Stimulated activated CD4-positive, alpha-beta T cell treated with anti-CD3 and anti-CD28 coated beads, Interleukin-15, amount 100 ng/mL, for 1 hour (primary cell): ENCODE measurements at places on chromosomes 2 and 18.

GRCh38 chr18:8045884-8046281 lies 478.8 kb downstream of the PTPRM start:
- peak; percentile 5 for DNase-seq

- no peak for DNase-seq
These were observed 1583.2 kb downstream of the SUCLG1 start for GRCh38 chr2:82875858-82876257.

DNA sequence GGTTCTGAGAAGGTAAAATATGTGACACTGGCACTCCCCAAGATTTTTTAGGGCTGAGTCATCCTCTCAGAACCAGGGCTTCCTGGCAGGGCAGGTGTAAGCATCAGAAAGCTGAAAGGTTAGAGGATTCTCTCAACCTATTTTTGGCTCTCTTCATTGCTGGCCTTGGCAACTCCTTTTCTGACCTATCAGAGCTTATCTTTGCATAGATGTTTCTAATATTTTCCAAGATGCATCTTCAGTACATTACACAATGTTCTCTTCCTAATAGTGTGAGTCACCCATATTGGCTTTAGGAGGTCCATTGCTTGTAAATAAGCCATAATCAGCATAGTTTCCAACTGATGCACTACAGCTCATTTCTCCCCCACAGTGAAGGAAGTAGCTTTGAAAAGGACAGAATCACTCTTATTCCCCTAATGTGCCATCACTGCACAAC lies 2008.4 kb upstream of the PIK3C3 start:
- DNase-seq = no peak

DNA sequence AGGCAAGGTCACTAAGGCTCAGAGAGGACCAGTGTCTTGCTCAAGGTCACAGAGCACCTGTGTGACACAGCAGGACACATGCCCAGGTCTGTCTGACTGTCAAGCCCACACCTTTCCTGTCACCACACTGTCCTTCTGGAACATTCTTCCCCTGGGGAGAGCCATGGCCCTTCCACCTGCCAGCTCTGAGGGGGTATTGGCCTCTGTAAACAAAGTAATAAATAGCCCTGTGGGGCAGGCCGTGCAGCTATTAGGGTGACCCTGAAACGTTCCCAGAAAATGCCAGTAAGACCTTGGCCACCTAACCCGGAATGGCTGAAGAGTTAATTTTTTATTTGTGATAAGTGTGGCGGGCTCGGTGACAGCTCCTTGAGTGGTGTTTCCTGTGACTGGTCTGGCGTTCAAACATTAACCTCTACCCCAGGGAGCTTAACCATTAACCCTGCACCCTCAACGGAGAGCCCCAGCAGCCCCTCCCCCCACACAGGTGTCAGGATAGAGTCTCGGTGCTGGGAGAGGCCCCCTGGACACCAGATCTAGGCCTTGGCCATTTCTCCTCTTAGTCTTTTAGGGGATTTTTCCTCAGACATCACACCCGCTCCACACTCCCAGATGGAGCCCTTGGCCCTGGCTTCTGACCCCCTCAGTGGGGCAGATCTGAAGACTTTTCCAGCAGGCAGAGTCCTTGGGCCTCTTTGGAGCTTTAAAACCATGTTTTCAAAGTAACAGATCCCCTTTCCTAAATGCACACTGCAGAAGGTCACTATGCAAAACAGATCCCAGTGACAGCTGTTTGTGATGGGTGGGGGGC lies 36.6 kb downstream of the SCTR start:
- DNase-seq = no peak

GRCh38 chr2:172100080-172100934 lies 2.4 kb downstream of the DLX2 start:
- no peak for DNase-seq

- no peak for DNase-seq
These were observed 114.1 kb downstream of the RIF1 start for GRCh38 chr2:151523850-151524249.

GRCh38 chr2:150520887-150521664 lies 33.6 kb upstream of the RND3 start:
- no peak for DNase-seq

GRCh38 chr2:97660775-97661389 lies 3.0 kb downstream of the ACTR1B start:
- no peak for DNase-seq

DNA sequence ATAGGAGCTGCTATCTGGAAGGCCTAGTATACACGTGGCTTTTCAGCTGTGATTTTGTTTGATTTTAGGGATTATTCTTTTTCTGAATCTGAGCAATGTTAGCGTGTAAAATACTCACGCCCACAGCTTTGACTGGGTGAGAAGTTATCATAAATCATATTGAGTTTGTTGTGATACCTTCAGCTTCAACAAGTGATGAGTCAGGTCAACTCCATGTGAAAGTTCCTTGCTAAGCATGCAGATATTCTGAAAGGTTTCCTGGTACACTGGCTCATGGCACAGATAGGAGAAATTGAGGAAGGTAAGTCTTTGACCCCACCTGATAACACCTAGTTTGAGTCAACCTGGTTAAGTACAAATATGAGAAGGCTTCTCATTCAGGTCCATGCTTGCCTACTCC lies at the start of gene GKN1:
GKN1 (plus strand) TSS at position 386 of the 400 bp plus-strand sequence. CDS start 42 bp downstream, outside the sequence.
- DNase-seq = no peak

DNA sequence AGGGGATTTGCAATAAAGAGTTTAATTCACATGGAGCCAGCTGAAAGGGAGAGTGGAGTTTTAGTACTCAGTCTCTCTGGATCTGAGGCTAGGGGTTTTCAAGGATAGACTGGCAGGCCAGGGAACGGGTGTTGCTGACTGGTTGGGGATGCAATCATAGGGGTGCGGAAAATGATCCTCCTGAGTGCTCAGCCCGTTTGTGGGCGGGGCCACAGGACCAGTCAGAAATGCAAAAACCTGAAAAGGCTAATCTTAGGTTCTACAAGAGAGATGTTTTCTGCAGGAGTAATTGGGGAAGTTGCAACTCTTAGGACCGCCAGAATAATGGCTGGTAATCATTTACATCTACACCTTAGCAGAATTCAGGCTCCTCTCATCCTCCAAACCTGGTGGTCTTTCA lies 2.5 kb downstream of the NFU1 start:
- no peak for DNase-seq

DNA sequence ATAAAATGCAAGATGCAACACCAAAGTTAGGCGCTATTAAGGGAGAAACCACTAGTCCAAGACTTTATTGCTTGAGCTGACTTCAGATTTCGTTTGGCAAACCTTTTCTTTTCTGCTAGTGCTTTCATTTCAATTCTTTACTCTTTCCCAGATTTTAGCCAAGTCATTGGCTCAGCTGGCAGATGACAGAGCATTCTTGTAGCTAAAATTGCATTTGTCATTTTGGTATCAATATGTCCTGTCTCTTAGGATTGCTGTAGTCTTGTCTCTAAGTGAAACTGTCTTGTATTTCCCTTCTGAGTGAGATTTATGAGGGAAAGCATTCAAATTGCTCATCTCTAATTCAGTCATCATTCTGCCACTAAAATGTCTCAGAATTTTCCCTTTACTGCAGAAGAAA lies 335.1 kb downstream of the METTL4 start:
- DNase-seq = no peak

DNA sequence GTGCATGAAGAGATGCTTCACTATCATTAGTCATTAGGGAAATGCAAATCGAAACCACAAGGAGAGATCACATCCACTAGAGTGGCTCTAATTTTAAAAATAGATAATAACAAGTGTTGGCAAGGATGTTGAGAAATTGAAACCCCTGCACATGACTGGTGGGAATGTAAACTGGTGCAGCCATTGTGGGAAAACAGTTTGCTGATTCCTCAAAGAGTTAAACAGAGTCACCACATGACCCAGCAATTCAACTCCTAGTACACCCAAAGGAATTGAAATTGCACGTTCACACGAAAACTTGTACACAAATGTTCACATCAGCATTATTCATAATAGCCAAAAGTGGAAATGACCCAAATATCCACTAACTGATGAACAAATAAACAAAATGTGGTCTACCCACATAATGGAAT lies 179.5 kb downstream of the BCL2 start:
- no peak for DNase-seq

DNA sequence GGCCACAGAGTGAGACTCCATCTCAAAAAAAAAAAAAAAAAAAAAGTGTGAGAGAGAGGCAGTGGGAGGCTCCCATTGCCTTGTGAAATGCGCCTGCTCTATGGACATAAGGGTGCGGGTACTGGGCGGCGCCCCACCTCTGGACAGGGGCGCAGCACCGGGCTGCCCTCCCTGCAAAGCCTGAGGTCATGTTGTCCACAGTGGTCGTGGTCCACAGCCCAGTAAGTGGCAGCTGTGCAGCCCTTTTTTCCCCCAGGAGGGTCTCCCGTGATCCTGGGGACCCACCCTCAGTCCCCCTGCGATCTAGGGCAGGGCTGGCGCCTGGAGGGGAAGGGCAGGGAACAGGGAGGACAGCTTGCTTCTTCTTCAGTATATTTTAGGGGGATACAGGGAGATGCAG lies 37.8 kb downstream of the LPIN1 start:
- DNase-seq = no peak

- DNase-seq = no peak
These were observed 628 bp upstream of the ZFAND2B start for GRCh38 chr2:219205981-219206327.

- DNase-seq = no peak
These were observed 297.6 kb downstream of the CDCA7 start for GRCh38 chr2:173652311-173652710.

- DNase-seq = no peak
These were observed 238.7 kb downstream of the SH3RF3 start for GRCh38 chr2:109367683-109368082.

DNA sequence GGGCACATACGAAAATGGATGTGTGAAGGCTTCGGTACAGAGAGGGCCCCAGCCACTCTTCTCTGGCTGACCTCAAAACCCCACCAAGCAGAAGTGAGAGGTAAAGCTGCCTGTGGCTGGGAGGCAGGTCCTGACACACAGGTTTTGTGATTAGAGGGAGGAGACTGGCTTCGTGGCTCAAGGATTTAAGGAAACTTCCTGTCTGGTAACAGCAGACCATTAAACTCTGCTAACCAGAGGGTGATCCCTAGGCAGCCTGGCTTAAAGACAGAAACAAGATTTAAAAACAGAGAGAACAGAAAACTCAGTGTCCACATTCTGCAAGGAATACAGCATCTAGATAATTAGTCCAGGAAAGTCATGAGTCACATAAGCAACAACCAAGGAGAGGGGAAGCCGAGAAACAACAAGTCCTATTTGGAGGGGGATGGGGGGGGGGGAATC lies 101.9 kb downstream of the NFATC1 start:
- no peak for DNase-seq

DNA sequence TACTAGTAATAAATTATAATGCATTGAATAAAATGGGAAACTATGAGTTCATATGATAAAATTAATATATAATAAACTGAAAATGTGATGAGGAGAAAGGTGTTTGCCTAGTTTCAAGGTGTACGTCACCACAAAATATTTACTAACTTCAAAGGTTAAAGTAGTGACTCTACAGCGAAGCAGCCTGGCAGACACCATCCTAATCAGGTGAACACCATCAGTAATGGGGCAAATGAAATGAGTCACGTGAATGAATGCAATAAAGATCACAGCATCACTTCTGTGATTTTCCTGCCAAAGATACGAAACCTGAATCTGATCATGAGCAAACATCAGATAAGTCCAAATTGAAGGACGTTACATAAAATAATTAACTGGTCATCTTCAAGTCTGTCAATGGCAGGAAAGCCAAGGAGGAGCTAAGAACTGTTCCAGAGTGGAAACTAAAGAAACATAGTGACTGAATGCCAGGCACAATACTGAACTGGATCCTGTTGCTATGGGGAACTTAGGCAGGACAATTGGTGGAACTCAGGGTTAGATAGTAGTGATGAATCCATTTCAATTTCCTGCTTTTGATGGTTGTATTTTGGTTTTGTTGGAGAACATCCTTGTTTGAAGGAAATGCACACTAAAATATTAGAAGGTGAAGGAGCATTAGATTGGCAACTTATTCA lies 12.1 kb upstream of the NOSTRIN start:
- DNase-seq = no peak

DNA sequence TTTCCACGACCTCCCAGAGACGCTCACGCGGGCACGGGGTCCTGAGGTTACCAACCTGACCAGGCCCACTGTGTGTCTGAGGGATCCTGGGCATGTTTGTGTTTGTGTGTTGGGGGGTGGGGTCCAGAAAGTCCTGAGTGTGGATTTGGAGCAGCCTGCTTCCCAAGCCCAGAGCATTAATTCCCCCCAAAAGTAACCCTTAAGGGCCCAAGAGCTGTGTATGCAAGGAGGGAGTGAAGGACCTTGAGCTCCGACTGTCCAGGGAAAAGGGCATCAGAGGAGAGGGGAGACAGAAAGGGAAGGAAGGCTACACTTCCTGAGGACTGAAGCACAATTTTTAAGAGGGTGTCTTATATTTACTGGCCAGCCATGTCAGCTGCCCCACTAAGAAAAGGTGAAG lies 5.2 kb upstream of the SIX3 start:
- DNase-seq = no peak

- no peak for DNase-seq
These were observed 17.6 kb downstream of the FBXO11 start for GRCh38 chr2:47888581-47889280.

DNA sequence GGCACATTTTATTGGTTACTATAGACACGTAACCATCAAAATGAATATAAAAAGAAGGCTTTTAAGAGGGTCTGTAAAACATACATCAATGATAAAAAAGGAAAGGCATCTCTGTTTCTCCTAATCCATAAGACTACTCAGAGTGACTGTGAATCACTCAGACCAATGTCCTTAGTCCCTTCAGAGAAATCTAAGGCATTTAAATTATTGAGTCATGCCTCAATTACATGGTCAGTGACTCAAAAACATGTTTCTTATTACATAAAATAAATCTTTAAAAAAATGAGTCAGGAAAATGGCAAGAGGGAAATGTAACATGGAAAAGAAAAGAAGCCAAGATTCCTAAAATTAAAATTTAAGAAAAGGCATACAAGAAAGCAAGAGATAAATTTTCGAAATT lies 146.6 kb downstream of the ERBB4 start:
- DNase-seq = no peak

GRCh38 chr2:236434593-236434992 lies 135.0 kb upstream of the ACKR3 start:
- no peak for DNase-seq

GRCh38 chr2:43787895-43788294 lies 14.1 kb downstream of the DYNC2LI1 start:
- no peak for DNase-seq

GRCh38 chr2:121129692-121130091 lies 155.3 kb downstream of the TFCP2L1 start:
- no peak for DNase-seq

DNA sequence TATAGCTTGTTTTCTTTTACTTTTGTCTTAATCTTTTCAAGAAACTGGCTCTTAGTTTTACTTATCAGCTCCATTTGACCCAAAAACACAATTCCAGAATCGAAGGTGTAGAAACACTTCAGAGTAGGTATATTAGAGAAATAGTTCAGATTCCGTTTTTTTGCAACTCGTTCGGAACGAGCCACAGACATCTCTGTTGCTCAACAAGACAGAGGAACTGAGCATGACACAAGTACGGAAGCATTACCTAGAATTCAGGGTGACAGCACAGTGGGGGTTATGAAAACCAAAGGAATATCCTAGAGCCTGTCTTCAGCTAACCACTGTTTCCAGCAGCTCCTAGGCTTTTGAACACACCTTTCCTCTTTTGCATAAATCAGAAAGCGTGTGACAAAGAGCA lies 5.0 kb downstream of the HRH4 start:
- DNase-seq = no peak
